ENCODE measurements at places on chromosomes 3 and 15.
A peak's percentile ranks its signal among the peaks of the same experiment; 100 is the strongest.

DNA sequence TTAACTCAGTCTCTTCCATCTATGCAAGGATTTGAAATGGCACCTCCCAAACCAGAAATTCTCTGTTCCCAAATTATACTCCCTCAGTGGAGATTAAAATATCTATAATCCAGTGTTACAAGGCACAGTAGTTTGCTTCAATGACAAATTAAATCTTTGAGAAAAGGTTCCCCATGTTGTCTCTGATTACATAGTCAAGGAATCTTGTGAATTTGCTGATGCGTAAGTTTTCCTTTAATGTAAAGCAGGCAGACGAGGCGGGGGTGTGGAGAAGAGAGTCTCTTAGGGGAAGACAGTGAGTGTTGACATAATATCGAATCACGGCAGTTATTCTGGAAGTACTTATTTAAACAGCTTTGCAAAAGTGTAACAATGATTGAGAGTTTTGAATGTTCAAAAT lies 236.4 kb upstream of the RARB start:
- no peak for DNase-seq

- peak; percentile 74 for DNase-seq
Measured at GRCh38 chr3:172562871-172563865, 39.9 kb upstream of the TNFSF10 start.

DNA sequence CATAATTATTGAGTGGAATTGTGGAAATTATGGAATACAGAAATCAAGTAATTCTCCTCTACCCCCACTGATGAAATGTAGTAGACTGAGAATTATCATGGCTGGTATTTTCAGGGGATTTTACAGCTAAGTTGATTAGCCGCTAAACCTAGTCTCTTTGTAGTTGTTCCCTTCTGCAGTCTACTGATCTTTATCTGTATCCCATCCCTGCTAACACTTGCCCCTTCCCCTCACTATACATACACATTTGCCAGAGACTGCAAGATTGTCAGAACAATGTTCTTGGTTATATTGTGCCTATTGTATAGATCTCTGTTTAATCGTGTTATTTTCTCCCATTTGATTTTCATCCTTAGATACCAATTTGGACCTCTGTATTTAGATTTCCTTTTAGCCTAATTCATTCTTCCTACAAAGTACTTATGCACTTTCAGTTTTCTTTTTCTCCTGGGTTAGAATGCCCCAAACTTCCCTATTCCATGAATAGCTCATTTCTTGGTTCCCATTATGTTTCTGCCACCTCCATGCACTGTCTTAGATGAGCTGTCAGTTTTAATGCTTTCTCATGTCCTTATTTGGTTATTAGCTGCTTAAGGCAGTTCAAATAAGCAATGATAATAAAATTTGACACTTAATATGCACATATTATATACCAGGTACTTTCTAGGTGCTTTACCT lies 86.9 kb downstream of the CDIN1 start:
- no peak for DNase-seq

GRCh38 chr3:139292711-139293664 lies 50.8 kb upstream of the MRPS22 start:
- DNase-seq = no peak

DNA sequence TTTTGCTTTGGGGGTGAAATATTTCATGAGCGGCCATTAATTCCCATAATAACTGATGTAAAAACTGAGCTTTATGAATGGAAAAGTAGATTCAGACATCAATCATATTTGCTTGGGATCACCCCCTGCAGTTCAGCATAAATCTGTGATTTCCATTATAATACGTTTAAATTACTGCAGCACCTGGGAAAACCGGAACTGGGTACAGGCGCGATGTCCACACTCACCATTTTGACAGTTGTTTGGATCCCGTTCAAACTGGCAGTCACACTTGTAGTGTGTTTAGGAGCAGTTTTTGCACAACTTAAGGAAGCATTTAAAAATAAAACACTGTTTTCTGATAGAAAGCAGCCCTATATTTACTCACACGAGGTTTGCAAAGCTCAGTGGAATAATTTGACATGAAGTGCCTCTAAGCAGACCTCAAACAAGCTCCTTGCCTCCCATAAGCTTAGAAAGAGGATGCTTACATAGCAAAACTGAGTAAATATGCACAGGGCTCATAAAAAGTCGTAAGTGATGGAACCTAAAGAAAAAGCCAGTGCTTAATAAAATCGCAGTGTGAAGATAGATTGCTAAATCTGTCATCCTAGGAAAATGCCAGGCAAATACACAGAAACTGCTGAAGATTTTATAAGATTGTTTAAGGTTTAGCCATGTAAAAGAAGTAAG lies 377.6 kb downstream of the PTPRG start:
- no peak for DNase-seq

GRCh38 chr3:143307613-143308183 lies 188.1 kb downstream of the CHST2 start:
- DNase-seq = no peak

DNA sequence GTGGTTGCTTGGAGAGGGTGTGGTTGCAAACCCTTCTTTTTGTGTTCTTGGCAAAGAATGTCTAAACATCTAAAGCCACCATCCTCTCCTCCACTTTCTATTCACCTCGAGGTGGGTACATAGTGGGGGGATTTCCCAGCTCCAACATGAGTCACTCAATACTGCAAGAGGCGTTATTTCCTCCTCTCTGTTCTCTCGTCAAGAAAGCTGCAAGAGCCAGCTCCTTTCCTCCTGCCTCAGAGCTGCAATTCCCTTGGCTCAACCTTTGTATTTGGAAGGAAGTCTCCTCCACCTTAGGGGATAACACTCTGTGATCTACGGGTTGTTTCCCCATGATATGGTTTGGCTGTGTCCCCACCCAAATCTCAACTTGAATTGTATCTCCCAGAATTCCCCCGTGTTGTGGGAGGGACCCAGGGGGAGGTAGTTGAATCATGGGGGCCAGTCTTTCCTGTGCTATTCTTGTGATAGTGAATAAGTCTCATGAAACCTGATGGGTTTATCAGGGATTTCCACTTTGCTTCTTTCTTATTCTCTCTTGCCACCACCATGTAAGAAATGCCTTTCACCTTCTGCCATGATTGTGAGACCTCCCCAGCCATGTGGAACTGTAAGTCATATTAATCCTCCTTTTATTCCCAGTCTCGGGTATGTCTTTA lies 138.4 kb downstream of the PLCL2 start:
- no peak for DNase-seq

GRCh38 chr3:20141851-20142250 lies 44.2 kb downstream of the SGO1 start:
- no peak for DNase-seq

DNA sequence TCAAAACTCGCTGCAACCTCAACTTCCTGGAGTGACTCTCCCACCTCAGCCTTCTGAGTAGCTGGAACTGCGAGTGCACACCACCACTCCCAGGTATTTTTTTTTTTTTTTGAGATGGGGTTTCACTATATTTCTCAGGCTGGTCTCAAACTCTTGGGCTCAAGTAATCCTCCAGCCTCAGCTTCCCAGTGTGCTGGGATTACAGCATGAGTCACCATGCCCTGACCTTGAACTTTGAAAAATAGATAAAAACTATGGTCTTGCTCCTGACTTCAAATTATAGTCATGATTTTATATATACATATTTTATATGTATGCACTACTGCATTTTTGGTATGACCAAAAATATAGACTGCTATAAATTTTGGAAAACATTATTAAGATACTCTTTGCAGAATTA lies 6.9 kb upstream of the PLSCR5 start:
- no peak for DNase-seq

DNA sequence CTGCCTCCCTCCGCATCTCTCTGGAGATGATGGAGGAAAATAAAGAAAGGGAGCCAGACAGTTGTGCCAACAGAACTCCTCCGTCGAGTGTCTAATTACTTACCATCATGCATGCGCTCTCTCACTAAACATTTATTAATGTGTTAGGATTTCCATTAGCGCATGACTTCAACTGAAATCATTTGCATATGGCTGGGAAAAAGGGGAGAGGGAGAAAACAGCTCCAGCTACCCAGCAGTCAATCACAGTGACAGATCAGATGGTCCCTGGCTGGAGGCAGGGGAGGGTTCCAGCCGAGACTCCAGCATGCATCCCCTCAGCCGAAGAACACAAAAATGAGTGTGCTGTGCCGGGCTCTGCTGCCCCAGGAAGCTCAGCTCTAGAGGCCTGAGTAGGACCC lies 6.8 kb upstream of the RHO start:
- DNase-seq = no peak

- DNase-seq = no peak
Measured at GRCh38 chr15:41513506-41514227, at the start of gene LTK. Gene LTK, minus strand, starts transcription at chr15:41513827. Its CDS starts 118 bp downstream, at chr15:41513709.

- no peak for DNase-seq
Measured at GRCh38 chr15:59678620-59679019, 10.5 kb downstream of the BNIP2 start.

- DNase-seq = peak; percentile 36
Measured at GRCh38 chr3:177279118-177279815, 82.0 kb upstream of the TBL1XR1 start.

- no peak for DNase-seq
Measured at GRCh38 chr15:73388256-73388781, 19.6 kb upstream of the HCN4 start.

- DNase-seq = no peak
Measured at GRCh38 chr3:177145381-177145780, 51.9 kb downstream of the TBL1XR1 start.

DNA sequence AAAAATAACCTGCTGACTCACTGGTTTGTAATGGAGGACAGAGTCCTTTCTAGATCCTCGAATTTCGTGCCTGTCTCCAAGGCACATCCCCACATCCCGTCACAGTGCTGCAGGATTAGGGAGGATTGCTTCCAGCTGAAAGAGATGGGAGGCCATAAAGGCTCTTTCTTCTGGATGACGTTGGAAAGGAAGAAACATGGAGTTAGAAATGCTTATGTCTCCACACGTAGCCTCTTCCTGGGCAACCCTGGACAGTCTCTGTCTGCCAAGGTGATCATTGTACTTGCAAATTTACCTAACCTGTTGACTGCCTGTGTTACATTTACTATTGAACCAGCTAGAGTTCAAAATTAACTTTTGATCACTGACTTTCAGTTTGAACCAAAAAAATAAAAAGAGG lies 27.6 kb upstream of the VILL start:
- DNase-seq = no peak

DNA sequence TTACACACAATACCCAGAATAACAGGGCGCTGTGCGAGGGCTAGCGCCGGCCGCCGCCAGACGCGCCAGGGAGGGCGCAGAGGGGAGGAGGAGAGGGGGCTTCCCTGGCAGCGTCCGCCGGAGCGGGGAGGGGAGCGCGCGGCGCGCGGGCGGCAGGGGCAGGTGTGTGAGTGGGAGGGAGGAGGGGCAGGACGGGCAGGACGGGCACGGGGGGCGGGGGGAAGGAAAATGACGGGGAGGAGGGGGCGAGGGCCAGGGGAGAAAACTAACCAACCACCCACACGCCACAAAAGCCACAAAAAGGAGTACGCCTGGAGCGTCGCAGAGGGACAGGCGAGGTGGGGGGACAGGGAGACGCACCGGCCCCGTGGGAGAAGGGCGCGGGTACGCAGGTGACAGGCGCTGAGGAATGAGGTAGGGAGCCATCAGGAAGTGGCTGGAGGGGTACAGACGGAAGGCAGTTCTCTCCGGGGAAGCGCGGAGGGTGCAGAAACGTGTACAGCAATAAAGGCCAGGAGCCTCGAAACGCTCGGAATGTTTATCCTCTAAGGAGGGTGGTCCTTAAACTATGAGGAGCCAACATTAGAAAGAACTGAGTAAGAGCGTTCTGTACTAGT lies 610 bp upstream of the SATB1 start:
- peak; percentile 59 for DNase-seq

- DNase-seq = no peak
Measured at GRCh38 chr3:159200176-159200575, 398.3 kb downstream of the MFSD1 start.

GRCh38 chr3:40321818-40322217 lies 12.3 kb downstream of the EIF1B start:
- no peak for DNase-seq

- DNase-seq = no peak
Measured at GRCh38 chr3:6220447-6220846, 640.5 kb upstream of the GRM7 start.

DNA sequence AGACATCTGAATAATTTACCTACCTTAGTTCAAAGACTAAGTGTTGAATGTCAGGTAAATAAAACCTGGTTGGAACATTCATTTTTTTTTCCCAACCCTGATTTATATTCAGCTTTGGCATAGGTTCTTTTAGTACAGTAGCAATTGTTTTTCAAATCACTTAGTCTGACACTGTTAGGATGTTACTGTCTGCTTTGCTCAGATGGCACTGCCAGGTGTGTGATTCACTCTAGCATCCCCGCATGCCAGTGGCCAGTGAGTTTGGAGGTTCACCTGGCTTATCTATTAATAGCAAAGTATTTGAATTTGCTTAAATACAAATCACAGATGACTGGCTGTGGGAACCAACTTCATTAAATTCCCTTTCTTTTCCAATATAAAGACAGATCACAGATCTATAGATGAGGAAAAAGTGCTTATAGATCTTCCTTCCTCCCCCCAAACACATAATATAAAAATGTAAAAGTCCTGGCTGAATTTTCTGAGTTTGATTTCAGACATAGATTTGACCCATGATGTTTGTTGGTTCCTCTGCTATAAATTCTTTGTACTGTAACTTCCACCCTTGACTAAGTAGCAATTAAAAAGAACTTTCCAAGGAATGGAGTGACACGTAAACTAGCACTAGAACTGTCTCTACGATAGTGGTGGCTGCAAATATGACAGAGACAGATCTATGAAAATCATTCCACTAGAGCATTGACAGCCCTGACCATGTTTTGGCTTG lies 3.9 kb downstream of the THBS1 start:
- peak; percentile 11 for DNase-seq

GRCh38 chr15:57769266-57769665 lies 62.8 kb downstream of the POLR2M start:
- DNase-seq = no peak

- DNase-seq = no peak
Measured at GRCh38 chr3:52313774-52314188, 2.3 kb upstream of the DNAH1 start.

- no peak for DNase-seq
Measured at GRCh38 chr15:100002086-100002620, 268.9 kb upstream of the LYSMD4 start.

DNA sequence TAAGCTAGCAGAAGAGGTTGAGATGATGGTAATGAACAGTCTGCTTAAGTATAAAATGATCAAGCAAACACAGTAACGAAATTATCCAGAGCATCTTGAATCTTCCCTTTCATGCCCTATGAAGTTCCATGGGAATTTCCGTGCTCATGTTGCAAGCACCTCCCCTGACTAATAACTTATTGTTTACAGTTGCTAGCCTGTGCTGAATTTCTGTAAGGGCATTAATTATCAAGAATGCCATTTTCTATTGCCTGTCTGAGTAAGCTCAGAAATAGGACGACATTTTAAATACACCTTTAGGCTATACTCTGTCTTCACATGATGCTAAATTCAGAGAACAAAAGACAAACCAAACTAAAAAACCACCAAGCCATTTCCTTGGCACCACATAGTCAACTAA lies 257.5 kb upstream of the LRTM1 start:
- DNase-seq = no peak

GRCh38 chr3:183381179-183381578 lies 47.2 kb downstream of the MCF2L2 start:
- no peak for DNase-seq
